ENCODE measurements at places on chromosomes 6 and 20.

DNA sequence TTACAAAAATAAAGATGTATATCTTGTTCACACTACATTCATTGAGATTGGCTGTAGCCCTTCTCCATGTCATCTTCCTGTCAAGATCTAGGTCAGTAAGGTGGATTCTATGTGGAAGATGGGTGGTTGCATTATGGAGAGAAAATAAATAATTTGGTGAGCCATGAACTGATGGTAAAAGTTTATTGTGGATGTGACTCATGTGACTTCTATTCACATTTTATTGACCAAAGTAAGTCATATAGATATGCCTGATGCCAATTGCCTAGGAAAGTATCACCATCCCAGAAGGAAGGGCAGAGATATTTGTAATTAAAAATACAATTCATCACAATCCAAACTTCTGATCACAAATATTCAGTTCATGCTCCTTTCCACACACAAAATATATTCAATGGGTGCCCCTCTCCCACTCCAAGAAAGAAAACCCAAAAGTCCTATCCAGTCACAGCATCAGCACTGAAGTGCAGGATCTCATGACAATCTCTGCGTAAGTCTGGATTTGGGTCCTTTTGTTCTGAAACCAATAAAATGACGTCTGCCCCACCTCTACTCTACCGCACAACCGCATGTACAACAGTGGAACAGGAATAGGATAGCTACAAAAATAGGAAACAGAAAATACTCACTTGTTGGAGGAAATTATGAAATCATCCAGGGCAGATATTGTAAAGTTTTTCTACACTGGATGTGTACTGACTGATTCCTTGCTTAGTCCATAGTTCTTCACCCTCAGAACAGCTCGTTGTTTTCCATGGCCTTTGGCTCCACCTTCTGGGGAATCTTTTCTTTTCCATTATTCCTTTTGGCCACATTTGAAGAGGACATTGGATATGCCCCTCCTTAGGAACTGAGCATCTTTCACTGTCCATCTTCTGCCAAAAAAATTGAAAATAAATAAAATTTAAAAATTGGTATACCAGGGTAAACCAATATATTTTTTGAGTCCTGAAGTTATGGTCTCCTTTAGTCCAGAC is 16.1 kb upstream of the SLC17A3 start:
- no peak for DNase-seq

DNA sequence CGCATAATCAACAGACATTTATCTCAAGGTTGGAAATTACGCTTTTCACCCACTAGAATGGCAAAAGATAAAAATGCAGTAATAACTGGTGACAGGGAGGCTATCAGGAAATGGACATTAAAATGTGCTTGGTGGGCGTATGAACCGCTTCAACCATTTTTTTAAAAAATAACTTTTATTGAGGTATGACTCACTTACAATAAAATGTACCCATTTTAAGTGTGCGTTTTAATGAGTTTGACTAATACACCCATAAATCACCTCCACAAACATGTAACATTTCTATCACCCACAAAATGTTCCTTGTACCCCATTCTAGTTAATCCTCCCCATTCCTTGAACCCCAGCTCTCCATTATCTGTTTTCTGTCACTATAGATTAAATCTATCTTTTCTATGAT is 96.8 kb downstream of the IYD start:
- DNase-seq: no peak

- DNase-seq: no peak
Measured at GRCh38 chr20:58011947-58012610, 216.4 kb downstream of the ANKRD60 start.

GRCh38 chr6:83696674-83697073 is 12.2 kb downstream of the SNAP91 start:
- no peak for DNase-seq

- no peak for DNase-seq
Measured at GRCh38 chr6:16228709-16229665, 9.4 kb upstream of the GMPR start.

GRCh38 chr6:16109659-16110305 is 19.1 kb upstream of the MYLIP start:
- DNase-seq: no peak

DNA sequence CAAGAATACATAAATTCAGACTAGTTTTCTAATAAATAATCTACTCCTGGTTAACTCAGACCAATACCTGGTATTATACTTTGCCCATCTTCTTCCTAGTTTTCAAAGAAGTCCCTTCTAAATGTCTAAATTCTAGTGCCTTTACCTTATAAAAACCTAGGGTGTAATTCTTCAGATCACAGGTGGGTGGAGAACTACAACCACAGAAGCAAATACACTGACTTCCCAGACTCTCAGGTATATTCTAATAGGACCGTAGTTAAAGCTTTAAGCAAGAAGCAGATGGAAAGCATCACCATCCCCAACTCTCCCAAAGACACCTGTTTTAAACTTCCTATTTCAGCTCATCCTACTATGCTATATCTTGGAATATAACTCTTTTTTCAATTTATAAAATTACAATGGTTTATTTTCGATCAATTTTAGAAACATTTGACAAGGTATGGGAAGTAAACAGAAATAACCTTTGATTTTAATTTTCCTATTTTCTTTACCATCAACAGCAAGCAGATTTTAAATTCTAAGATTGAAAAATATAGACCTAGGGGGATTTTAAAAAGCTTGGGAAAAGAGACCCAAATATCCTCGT is 15.8 kb downstream of the MAN1A1 start:
- no peak for DNase-seq

DNA sequence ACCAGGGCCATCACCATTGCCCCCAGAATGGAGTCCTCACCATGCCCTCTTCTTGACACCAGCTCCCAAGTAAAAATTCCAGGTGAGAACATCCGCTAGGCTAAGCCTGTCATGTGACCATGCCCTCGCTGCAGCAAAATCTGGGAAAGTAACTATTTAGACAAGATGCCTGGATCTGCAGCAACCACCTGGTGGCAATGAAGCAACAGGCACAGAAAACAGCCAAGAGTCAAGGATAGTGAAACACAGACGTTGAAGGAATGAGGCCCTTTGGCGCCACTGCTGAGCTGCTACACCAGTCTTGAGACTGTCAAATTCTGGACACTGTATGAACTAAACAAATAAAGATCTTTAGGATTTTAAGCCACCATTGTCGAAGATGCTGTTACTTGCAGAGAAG is 30.1 kb upstream of the TGM6 start:
- DNase-seq: no peak

- DNase-seq: no peak
Measured at GRCh38 chr6:166417285-166417691, 34.5 kb upstream of the MPC1 start.

DNA sequence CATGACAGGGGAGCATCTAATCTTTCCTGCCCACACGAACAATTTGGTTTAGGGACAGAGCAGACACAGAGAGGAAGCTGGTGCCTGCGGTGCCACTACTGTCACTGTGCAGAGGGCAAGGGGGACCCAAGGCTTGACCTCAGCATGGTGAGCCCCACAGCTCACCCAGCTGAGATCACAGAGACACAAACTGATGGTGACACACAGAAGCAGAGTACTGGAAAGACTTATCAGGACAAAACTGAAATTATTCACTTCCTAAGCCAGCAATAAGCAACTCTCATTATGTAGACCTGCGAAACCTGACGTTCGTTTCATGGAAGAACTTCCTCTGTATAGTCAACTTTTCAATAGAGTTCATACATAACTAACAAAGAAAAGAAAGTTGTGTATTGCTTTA is 86.1 kb downstream of the HUS1B start:
- DNase-seq: no peak

GRCh38 chr6:169604076-169604475 is 97.8 kb downstream of the WDR27 start:
- DNase-seq: no peak

DNA sequence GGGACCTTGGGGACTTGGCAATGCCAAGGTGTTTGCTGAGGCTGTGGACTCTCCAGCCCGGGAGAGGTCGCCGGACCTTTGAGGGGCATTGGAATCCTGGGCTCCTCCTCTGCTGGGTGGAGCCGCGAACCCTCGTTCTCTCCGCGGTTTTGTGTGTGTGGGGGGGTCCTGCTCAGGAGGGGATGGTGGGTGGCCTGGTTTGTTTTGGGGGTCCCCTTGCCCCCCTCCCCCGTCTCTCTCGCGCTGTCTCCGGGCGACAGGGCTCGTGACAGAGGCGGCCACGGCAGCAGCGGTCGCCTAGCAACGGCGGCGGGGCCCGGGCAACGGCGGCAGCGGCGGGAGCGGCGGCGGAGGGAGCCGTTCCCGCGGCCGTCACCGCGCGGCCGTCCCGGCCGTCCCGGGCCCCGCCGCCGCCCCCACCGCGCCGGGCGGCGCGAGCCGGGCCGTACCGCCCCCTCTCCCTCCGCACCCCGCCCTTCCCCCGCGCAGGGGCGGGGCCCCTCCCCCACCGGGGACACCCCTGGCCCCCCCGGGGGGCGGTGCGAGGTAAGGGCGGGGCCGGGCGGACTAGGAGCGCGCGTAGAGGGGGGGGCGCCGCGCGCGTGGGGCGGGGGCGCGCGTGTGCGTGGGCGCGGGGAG is 7.8 kb downstream of the SYNGAP1 start:
- no peak for DNase-seq

GRCh38 chr20:46683668-46683938 is 5.6 kb downstream of the TP53RK start:
- no peak for DNase-seq

GRCh38 chr20:38131588-38132121 is 33.4 kb downstream of the TGM2 start:
- no peak for DNase-seq

- DNase-seq: no peak
Measured at GRCh38 chr6:44176762-44177509, 18.3 kb downstream of the CAPN11 start.

- DNase-seq: no peak
Measured at GRCh38 chr6:133503336-133503729, 262.2 kb downstream of the EYA4 start.

- no peak for DNase-seq
Measured at GRCh38 chr20:24659835-24660234, 190.4 kb downstream of the SYNDIG1 start.

DNA sequence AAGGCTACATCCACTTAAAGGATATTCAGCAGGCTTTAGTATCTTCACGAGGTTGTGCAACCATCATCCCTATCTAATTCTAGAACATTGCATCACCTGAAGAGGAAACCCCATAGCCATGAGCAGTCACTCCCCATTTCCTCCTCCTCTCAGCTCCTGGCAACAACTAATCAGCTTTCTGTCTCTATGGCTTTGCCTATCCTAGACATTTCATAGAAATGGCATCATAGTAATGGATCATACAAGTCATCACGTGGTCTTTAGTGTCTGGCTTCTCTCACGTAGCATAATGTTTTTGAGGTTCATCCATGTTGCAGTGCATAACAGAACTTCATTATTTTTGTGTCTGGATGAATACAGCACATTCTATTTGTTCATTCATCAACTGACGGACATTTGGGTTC is 20.5 kb downstream of the SNAI1 start:
- no peak for DNase-seq

DNA sequence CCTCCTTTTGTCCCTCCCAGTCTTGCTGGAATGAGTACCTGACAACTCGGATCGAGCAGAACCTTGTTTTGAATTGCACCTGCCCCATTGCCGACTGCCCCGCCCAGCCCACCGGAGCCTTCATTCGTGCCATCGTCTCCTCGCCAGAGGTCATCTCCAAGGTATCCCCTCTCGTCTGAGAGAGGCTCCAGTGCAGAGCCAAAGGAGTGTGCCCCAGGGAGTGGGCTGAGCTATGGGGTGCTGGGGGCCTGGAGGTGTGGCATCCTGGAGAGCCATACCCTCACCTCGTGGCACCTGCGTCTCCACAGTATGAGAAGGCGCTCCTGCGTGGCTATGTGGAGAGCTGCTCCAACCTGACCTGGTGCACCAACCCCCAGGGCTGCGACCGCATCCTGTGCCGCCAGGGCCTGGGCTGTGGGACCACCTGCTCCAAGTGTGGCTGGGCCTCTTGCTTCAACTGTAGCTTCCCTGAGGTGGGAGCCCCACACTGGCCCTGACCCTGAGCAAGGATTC is 8.8 kb downstream of the DNPH1 start:
- no peak for DNase-seq

DNA sequence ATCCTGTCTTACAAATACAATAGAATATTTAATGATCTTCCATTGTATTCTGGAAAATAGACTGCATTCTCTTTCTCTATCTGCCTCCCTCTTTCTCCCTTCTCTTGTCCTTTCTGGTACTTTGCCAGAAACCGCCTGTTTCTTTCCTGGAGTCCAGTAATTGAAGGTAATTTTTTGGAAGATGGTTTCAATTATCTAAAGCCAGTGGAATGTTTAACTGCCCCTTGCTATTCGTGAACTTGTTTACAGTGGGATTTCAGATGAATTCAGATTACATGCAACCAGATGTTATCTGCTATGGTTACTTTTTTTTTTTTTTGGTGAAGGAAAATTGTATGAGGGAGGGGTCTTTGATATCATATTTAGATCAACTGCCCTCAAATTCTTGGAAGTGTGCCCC is 655.5 kb upstream of the FLRT3 start:
- DNase-seq: no peak

DNA sequence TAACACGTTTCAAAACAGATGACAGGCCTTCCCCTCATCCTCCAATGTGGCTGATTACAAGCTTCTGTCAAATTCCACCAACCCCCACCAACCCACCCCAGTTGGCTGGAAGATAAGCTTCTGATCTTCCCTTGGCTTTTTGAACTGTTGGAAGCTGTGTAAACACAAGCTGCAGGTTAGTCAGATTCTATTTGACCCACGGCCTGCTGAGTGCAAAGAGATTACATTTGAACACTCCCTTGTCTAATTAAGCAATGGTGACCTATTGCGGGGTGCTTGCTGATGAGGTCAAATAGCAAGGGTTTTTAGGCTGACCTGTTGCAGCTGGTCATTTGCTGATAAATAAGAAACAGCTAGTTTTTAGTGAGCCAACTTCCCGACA is 379.7 kb downstream of the BMP2 start:
- no peak for DNase-seq

DNA sequence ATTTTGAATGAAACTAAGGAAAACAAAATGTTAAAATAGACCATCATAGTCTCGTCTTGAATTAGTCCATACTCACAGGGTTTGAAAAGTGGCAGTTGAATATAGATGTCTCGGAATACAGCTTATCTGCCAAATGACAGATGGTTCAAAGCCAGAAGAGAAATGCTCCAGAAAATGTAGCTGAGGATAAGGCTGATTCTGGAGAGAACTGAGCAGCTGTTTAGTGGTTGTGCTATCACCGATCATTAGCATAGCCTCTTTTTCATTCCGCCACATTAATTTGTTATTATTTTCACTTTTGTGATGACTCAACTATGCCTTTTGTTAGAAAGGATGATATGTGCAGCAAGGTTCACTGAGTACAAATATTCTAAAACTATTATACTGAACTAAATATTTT is 390.2 kb upstream of the MAN1A1 start:
- no peak for DNase-seq

DNA sequence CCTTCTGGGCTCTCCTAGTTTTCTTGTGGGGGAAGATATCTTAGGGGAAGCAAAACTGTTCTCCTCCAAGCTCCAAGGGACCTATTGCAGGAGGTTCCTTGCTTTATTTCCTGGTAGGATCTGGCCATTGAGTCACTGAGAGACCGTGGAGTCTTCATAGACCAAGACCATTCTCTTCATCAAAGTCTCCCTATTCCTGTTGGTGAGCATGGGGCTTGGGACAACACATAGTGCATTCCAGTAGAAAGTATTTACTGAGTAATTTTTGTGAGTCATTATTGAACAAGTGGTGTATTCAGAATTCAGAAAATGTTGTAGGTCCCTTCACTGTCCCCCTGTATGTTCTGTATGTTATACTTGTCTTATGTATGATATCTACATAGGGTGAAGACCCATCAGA is 133.6 kb downstream of the CDH26 start:
- no peak for DNase-seq

GRCh38 chr20:49583669-49584417 is 15.9 kb upstream of the PTGIS start:
- no peak for DNase-seq

GRCh38 chr6:45654673-45655072 is 276.9 kb upstream of the SUPT3H start:
- no peak for DNase-seq

Data from stimulated activated CD4-positive, alpha-beta T cell treated with anti-CD3 and anti-CD28 coated beads, Interleukin-1b, Interleukin-23, amount 100 ng/mL, for 24 hours (primary cell).